ENCODE measurements at places on chromosomes 2 and 18.
A peak's percentile ranks its signal among the peaks of the same experiment; 100 is the strongest.

DNA sequence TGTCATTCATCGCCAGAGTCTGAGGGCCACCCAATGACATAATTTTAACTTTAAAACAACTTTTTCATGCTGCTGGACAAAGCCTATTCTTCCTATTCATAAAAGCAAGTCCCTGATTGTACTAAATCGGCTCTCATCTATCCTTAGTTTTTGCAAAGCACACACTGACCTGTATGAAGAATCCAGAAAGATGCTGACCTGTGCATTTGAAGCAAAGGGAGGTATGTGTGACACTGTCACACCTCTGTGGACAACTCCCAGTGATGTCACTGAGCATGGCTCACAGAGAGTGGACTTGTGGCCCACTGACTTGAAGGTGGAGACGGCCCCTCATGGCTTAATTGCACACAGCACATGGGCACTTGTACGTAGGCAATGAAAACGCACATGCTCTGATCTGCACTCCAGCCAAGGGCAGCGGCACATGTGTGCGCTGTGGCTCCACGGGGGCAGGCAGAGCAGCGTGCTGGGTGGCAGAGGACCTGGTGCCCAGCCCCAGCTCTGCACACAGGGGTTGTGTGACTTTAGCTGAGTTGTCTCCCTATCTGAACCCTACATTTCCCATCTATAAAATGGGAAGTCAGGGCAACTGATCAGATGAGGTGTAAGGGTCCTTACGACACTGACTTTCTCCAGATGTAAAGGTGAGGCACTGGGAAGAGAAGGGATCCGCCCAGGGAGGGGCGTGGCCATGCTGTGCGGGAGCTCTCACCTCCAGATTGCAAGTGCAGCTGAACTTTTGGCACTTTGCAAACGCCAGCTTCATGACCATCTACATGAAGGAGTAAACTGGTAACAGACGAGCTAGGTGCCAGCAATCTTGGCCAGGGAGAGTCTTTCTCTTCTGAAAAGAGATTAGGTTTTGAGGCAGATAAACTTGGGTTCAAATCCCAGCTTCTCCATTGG lies 14.3 kb upstream of the ODC1 start:
- DNase-seq: no peak

GRCh38 chr2:230205034-230205433 lies 14.8 kb downstream of the SP110 start:
- no peak for DNase-seq

GRCh38 chr2:121283670-121284462 lies 1.1 kb downstream of the TFCP2L1 start:
- no peak for DNase-seq

- no peak for DNase-seq
Measured at GRCh38 chr18:41992066-41992465, 37.0 kb downstream of the PIK3C3 start.

DNA sequence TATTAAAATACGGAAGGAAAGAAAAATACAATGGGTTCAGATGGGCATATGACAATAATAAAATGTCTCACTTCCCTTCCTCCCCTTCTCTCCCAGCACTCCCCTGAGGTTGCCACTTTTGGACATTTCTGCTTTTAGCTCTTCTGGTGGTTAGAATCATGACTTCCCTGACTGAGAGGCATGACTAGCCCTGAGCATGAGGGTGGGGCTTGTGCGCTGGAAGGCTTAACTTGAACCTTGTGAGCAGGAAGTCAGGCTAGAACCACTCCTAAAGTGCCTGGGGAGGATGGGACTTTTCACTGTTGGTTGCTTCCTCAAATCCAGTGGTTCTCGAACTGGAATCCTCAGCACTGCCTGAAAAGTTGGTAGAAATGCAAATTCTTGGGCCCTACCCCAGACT lies 19.7 kb upstream of the ARHGAP25 start:
- DNase-seq: no peak

DNA sequence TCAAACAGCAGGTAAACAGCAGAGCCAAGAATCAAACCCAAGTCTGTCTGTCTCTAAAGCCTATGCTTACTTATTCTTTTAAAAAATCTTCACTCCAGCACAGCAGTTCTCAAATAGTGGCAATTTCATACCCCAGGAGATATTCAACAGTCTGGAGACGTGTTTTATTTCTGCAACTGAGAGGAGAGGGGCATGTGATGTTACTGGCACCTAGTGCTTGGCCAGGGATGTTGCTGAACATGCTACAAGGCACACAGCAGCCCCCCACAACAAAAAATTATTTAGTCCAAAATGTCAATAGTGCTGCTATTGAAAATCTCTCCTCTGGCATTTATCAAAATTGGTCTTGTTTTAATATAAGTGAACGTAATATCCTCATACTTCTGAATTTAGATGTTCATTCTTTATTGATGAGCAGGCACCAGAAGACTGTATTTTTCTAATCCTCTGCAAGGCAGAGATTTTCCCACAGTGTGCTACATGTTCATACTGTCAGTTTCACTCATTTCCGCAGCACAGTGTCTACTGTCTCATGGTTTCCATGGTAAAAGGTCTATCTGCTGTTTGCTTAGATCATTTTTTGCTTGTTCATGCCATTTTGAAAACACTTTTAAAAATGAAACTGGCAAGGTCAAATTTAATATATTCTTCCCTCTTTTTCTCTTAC lies 90.5 kb downstream of the LRATD1 start:
- no peak for DNase-seq

DNA sequence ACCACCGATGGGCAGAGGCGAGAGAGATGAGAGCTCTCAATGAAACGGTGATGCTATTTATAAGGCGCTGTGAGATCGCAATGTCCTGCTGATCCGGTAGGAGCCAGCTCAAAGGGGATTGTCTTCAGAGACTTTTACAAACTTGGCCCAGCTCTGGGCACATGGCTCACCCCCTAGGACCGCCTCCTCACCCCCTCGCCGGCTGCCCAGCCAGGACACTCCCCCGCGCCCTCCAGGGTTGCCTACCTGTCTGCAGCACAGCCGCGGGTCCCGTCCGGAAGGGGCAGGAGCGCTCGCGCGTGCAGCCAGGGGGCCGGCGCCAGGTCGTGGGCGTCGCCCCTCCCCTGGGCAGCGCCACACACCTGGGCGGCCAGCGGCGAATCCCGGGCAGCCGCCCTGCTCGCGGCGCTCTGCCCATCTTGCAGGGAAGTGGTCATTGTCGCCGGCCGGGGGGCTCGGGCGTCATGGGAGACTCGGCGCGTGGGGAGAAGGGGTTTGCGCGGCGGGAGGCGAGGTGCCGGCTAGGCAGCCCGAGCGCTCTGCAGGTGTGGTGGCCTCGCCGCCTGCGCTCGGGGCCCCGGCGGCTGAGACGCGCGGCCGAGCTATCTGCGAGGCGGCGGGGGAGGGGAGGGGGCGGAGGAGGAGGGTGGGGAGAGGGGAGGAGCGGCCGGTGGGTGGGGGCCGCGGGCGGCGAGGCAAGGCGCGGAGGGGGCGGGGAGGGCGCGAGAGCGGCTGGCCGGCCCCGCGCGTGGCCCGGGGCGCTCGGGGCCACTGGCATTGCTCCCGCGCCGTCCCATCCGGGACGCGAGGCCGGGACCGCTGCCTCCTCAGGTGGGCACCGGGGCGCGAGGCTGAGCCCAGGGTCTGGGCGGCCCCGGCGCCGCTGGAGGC lies at the start of gene GRB14:
Gene GRB14, minus strand, starts transcription at position 610 of the 891 bp plus-strand sequence. Its CDS starts 173 bp downstream, at position 437.
- DNase-seq: peak; percentile 39
